ENCODE measurements at places on chromosomes 1 and 21.

GRCh38 chr1:21289700-21290545 is at the start of gene ECE1:
ECE1 (minus strand) TSS chr1:21290463; CDS start chr1:21290414, 49 bp downstream.
- no peak for DNase-seq

- DNase-seq, result no peak
Observed at GRCh38 chr21:35204125-35204524, 155.0 kb upstream of the RUNX1 start.

DNA sequence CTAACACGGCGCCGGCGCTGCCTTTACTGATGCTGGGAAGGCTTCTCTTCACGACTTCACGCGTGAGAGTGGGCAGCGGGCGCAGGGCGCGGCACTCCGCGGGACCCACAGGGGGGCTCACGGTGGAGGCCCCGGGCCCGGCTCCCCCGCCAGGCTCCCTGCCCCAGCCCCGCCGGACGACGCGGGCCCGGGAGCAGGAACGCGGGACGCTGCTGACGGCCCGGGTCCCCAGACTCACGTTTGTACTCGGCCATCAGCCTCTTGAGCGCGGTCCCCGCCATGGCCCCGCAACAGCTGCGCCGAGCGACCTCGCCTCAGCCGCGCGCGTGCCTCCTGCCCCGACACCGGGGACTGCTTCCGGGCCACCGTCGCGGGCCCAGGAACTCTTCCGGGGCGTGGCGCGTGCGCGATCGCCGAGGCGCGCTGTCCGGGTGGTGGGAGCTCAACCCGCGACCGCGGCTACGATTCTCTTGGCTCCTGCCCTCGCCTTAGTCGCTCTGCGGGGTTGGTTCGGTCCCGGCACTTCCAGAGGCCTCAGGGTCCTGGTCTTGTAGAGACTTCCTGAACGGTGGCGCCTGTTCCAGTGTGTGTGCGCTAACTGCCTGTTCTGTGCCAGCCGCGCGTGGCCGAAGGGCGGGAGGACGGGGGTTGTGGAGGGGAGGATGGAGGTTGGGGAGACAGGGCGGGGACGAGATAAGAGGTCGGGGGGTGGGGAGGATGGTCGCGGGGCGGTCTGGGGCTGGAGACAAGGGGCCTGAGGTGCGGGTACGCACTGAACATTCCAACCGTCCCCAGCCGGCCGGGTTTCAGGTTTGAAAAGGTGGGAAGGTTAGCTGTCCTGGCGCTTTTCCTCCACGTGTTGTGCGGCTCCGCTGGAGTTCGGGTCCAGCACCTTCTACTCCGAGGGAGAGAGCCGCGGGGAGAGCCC is at the start of gene UBE2G2:
TSS of gene UBE2G2 (minus strand) at position 353 of the 928 bp plus-strand sequence. CDS start at position 281, 72 bp downstream.
- peak; percentile 70 for DNase-seq

GRCh38 chr1:64769482-64769881 is 24.6 kb downstream of the RAVER2 start:
- no peak for DNase-seq

DNA sequence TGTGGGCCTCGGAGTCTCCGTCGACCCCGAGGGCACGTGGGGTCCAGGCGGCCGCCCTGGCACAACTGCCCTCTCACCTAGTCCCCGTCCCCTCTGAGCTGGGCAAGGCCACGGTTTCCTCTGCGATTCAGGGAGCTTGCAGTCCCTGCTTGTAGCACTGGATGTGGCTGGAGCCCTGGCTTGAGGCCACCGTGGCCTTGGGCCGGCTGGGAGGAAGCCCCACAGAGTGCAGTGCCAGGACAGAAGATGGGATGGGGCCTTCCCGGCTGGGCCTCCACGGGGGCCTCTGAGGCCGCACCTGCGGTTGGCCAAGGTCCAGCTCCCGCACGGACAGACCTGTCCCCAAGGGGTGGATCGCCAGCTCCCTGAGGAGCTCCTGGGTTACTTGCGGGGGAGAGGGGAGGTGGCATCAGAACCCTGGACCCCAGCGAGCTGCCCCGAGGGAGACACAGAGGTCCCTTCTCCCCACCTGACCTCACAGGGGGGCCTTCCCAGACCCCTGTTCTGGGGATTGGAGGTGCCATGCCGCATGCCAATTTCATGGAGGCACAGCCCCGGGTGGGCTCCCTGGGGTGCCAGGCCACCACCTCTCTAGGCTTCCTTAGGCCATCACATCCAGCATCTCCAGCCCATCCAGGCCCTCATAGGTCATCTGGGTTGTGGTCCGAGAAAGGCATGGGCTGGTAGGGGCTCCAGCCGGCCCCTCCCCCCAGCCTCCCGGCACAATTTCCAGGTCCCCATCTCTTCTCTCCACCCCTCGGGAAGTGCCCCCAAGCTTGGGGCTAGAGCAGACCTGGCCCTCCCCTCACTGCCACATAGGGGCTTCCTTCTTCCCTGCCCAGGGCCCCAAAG is 80.8 kb downstream of the MORN1 start:
- no peak for DNase-seq

DNA sequence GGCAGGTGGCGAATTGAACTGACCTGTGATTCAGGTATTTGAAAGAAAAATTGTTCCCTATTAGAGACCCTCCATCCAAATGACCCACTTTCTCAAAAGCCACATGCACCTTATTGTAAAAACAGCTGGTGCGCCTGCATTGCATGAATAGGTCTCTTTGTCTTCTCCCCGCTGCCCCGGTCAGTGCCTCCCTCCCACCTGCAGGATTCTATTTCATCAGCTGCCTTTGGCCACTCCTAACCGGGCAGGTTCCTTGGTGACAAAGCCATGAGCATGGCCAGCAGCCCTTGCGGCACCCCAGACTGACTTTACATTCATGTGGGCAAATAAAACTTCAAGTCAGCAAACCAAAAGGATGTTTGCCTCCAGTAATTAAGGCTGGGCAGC is 6.4 kb downstream of the TMPRSS3 start:
- DNase-seq, result no peak

- peak; percentile 22 for DNase-seq
Observed at GRCh38 chr1:19635646-19636045, 8.5 kb upstream of the NBL1 start.

DNA sequence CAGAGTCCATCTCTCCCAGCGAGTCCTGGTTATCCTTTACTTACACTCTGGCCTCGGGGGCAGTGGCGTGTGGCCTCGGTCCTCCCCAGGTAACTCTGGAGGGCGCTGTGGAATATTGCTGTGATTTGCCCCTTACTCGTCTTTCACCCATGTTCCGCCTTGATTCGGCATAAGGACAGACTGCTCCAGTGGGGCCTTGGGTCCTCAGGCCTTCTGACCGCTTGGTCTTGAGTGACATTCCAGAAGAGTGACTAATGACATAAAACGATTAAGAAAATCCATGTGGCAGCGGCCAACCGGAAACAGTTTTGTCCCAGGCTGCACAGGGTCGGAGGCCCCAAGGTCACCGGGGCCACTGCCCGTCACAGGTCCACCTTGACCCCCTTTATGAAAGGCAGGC is 11.0 kb downstream of the ICMT start:
- no peak for DNase-seq

- peak; percentile 63 for DNase-seq
Observed at GRCh38 chr1:36099681-36100341, 11.1 kb downstream of the ADPRS start.

DNA sequence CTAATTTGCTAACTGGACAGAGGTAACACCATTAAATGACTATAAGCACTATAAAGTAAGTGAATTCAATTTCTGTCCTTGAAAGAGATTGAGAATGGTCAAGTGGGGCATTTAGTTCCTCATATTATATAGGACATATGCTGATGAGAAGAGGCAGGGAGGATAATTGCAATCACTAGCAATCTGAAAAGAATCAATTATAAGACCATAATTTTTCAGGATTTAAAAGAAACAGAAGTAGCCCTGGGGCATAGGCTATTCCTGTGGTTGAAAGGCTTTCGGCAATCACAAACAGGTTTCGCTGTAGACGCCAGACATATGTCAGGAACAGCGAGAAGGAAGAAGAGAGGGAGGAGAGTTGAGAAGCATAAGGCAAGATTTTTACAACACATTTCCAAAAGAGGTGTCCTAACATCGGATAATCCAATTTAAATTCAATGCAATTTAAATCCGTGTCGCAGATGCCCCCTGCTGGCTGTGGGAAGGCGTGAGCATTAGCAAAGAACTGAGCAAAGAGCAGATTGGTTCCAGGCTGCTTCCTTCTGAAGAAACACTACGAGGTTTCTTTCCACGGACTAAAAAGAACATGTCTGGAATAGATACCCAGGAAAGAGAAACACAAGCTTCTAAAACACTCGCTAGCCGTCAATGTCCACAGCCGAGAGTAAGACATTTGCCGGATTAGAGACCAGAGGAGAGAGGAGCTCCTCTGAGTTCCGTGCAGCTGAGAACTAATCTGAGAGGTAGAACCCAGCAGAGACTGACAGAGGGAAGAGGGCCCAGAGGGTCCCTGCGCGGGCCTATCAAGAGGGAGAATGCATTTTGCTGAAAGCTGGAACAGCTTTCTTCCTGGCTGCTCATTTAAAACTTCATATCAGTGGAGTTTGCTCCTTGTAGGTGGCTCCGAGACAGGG is 27.9 kb downstream of the RGS5 start:
- DNase-seq, result peak; percentile 59

GRCh38 chr21:42763581-42764442 is 110.4 kb downstream of the PDE9A start:
- DNase-seq, result no peak

GRCh38 chr21:36567216-36567885 is 87.4 kb upstream of the CLDN14 start:
- DNase-seq, result no peak

- DNase-seq, result no peak
Observed at GRCh38 chr1:208681878-208682663, 437.9 kb upstream of the PLXNA2 start.

- peak; percentile 88 for DNase-seq
Observed at GRCh38 chr1:196608390-196609369, at the start of gene KCNT2. KCNT2 (minus strand) TSS chr1:196608440; CDS start chr1:196608309, 131 bp downstream.

- no peak for DNase-seq
Observed at GRCh38 chr1:243851257-243851756, 1.3 kb upstream of the AKT3 start.

DNA sequence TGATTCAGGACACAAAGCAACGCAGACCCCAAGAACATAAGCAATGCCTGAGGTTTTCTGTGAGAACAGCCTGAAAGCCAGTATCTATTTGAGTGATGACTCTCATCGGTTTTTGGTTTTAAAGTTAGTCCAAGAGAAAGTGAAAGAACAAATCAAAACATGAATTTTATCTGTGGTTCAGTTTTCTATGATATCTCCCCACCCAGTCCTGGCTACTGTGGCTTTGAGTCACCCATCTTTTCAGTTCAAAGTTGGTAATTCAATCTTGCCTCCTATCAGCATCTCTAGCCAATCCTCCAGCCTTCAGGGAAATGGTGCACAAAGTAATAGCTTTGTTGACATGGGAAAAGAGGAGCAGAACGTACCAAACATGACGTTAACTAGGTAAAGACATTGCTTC is 40.5 kb upstream of the KRTAP19-8 start:
- DNase-seq, result peak; percentile 26

DNA sequence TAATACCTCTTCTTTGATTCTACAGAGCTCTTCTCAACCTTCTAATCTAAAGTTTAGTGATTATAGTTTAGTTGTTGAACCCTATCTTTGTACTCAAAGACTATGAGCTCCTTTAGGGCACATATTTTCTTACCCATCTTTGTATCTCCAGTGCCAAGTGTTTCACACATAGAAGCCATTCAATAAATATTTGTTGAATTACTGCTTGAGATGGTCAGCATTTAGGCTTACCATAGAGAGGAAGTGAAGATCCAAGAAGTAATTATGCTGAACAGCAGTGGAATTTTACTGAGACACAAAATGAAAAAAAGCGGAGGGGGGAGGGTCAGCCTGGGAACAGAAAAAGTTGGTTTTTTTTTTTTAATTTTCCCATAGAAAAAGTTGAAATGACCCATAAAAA is 21.9 kb downstream of the PIK3R3 start:
- DNase-seq, result no peak

DNA sequence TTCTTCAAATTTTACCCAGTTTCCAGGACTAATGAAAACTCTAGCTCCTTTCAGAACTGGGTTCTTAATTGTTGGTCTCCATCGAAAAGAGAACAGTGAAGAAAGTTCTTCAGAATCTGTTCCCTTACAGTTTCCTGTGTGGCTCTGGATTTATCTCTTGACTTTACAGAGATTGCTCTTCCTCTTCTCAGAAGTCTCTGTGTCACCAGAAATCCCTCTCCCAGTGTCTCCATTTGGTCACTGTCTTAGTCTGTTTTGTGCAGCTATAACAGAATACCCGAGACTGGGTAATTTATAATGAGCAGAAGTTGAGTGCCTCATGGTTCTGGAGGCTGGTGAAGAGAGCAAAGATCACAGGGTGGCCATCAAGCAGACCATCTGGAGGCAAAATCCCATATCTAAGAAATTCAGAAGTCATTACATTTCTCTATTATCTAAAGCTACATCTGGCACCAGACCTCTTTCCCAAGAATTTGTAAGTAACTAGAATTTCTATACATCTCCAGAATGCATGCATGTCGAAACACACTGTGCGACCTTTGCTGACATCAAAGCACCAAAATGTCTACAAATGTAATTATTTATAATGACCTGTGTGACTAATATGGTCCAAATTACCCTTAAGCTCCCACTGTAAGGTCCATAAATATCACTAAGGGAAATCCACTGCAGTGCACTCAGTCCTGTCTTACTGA is 65.4 kb upstream of the KRTAP19-8 start:
- no peak for DNase-seq

GRCh38 chr1:78079580-78079979 is 33.8 kb downstream of the GIPC2 start:
- DNase-seq, result peak; percentile 46

DNA sequence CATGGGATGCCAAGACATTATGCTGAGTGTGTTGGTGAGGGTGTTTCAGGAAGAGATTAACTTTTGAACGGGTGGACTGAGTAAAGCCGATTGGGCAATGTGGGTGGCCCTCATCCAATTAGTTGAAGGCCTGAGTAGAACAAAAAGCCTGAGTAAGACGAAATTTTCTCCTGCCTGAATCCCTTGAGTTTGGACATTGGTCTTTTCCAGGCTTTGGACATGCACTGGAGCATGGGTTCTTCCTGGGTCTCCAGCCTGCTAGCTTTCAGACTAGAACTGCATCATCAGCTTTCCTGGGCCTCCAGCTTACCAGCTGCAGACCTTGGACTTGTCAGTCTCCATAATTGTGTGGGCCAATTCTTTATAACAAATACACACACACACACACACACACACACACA is 63.6 kb downstream of the NIBAN1 start:
- peak; percentile 22 for DNase-seq

GRCh38 chr1:94120991-94121390 is at the start of gene ABCA4:
ABCA4 (minus strand) TSS chr1:94121148; CDS start chr1:94121045, 103 bp downstream.
- DNase-seq, result no peak

- no peak for DNase-seq
Observed at GRCh38 chr1:118404024-118404423, 219.0 kb upstream of the SPAG17 start.

All from fibroblast of lung (primary cell).